ENCODE measurements at places on chromosomes 3 and 15.
A peak's percentile ranks its signal among the peaks of the same experiment; 100 is the strongest.

DNA sequence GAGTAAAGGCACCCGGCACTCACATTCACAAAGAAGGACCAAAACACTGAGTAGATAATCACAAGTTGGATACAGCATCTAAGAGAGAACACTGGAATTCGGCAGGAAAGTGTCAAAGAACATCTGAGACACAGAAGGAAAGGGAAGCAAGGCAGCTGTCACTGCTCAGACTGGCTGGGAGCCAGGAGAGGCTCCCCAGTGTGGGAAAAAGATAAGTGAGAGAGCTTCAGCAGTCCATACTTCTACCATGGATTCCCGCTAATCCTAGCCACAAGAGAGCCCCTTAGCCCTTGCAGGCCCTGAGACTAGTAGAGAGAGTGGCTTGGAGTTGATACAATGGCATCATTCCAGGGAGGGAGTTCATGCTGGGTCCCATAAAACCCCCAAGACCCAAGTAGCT is 36.7 kb upstream of the CP start:
- DNase-seq: no peak

DNA sequence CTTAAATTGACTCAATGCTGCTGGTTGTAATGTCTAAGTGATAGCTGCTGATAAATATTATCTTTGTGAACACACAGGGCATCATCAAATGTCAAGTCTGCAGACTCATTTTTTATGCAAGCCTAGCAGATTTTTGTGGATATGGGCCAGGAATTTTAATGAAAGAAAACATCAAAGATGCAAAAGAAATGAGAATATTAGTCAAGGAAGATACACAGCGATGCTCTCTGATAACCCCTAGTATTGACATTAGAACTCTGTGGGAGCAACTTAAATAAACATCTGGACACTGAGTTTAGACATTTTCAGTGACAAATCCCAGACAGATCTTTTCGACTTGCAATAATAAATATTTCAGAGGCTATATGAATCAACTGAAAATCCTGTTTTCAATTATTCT is 28.3 kb downstream of the POLR2M start:
- no peak for DNase-seq

DNA sequence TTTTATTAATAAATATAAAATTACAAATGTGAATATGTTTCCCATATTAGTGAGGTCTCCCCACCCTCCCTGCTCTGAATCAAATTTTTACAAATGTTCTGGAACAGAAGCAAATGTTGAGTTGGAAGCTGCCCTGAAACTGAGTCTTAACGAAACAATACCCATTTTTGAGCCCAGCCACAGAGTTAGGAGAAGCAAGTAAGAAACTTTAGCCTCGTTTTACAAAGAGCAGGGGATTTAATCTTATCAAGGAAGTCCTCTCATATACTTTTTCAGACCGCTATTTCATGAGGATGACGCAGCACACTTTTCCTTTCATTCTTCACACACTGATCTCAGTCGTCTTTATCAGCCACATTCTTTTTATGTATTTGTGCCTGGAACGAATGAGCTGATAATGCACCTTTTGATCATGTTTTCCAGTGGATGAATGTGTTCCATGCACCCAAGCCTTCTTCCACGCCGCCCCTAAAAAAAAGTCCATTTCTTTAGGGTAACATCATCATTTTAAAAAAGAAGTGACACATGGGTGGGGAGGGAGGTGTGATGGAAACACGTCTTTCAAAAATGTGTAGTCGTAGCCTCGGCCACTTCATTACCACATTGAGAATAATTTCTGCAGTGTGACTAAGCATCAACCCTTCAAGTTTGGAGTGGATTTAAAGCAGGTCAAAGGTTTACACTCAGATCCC is 48.1 kb downstream of the SETMAR start:
- peak; percentile 7 for DNase-seq

- DNase-seq: peak; percentile 48
Measured at GRCh38 chr15:99424978-99425656, 140.7 kb upstream of the MEF2A start.

GRCh38 chr3:181384970-181385369 is 326.8 kb upstream of the SOX2 start:
- DNase-seq: no peak

- no peak for DNase-seq
Measured at GRCh38 chr3:107307205-107307604, 70.0 kb upstream of the CCDC54 start.

- no peak for DNase-seq
Measured at GRCh38 chr3:175105066-175105465, 245.9 kb downstream of the NAALADL2 start.

- DNase-seq: no peak
Measured at GRCh38 chr15:58264053-58264971, 126.1 kb downstream of the AQP9 start.

GRCh38 chr3:157160658-157161424 is 894 bp upstream of the CCNL1 start:
- DNase-seq: peak; percentile 47

DNA sequence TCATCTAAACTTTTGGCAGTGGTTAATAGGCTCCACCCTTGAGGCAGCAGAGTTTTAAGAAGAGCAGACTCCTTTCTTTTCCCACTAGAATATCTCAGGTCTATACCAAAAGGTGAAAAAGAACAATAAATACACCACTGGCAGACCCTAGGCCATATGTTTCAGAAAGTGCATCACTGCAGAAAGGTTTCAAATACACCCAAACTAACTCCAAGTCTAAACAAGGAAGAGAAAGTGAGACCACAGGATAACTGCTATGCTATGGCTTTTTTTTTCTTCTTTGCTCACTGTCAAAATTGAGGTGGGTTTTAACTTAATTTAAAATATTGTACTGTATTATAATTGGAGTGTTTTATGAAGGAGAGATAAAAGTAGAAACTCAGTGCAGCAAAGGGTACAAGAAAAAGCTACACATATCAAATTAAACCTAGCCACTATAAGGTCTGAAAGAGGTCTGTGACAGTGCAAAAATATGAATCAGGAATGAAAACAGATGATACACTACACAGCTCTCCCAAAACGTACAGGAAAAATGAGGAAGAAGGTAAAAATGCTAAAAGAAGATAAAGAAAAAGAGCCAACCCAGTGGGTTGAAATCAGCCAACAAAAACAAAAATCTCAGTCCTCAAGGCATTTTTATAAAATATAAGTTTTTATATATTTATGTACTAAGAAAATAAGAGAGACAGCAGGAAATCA is 8.4 kb downstream of the SNX4 start:
- DNase-seq: no peak

DNA sequence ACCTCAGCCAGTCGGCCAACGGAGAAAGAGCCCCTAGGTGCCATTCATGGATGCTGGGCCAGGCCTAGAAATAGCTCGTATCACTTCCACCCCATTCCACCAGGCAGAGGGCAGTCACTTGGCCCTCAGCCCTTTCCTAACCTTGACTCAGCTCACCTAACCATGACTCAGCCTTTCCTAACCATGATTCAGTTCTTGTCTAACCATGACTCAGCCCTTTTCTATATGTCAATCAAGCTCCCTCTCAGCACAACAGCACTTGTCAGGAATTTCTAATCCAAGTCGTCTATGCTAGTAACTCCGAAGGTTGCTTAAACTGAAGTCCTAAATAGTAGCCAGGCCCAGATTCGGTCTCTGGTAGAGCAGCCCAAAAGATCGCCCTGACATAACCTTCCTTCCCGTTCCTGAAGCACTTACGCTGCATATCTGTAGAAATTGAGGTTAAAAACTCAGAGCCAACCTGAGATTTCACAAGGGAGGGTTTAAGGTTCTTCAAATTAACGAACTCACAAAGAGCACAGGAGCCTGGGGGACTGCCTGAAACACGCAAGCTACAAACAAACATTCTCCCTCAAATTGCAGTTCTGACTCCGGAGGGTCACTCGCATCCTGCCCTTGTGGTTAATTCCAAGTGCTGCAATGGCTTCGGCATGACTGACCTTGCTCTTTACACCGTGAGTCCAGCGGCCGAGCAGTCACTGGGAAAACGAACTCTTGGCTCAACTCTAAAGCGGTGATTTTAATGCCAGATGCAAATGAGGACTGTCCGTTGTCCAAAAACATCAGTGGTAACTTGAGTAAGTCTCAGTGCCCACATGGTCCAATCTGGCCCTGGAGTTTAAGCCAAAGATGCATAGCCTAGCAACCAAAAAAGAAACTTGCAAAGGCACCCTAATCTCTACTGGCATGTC is 99.9 kb downstream of the ADAMTS17 start:
- no peak for DNase-seq

Measured in stimulated activated CD4-positive, alpha-beta T cell treated with anti-CD3 and anti-CD28 coated beads, Interleukin-15, amount 100 ng/mL, for 48 hours (primary cell).